Daoy (cell line): ENCODE measurements at places on chromosomes 16 and 17. TPM values are rescaled to one million over a fixed set of nuclear protein-coding genes. Genes with fewer than 3 reads are reported as not detected.

Gene SLC9A5
- total RNA-seq, result 1.7 and 1.8 TPM in 2 replicates

Gene IL34
- total RNA-seq, result 0.54 and 2.7 TPM in 2 replicates

Gene ASPA
- total RNA-seq, result not detected in 2 replicates

- peak; percentile 54 for DNase-seq
Measured at GRCh38 chr17:79065105-79065670, 9.4 kb upstream of the ENGASE start.

DNA sequence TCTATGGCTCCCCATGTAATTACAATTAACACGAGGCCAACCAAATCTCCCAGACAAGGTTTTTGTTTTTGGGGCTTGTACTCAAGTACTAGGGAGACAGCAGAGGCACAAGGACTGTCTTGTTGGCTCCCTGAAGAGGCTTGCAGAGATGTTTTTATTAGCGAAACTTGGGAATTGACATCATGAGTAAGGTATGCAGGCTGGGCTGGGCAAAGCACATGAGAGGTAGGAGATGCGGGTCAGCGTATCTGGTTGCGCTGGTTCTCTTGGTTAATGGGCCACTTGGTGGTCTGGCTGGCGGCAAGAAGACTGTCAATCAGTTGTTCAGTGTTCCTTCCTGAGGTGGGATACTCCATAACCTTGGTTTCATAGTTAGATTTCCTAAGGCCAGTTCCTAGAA lies 28.9 kb downstream of the LCMT1 start:
- DNase-seq, result peak; percentile 7
